A172 (cell line): ENCODE measurements at places on chromosomes 7 and 10. TPM values are rescaled to one million over a fixed set of nuclear protein-coding genes. Genes with fewer than 3 reads are reported as not detected.

DNA sequence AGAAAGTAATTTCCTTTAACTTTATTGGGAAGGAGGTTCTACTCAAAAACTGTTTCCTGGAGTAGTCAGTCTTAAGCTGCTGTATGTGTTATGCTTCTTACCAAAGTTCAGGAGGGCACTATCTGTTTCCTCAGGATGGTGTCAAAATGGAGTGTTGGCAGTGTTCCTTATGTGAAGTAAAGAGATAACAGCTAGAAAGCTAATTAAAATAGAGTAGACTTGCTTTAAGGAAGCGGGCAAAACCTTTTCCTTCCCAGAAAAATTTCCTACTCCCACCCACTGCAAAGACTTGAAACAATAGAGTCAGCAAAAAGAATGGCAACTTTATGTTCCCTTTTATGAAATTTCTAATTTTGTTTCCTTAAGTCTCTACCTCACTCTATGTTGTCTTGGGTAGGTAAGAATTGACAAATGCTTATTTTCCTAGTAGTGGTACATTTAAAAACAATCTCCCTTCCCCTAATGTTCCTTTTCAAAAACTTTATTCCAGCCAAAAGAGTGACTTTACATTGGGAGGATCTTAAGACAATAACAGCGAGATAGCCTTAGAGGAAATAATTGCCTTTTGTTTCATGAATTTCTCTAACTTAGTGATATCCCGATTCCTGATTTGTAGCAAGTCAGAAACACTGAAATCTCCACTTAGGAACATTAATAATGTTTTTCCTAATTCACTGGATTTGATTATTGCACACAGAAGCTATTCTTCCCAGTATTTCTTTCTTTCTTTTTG lies 26.5 kb upstream of the ENTPD1 start:
- no peak for DNase-seq

DNA sequence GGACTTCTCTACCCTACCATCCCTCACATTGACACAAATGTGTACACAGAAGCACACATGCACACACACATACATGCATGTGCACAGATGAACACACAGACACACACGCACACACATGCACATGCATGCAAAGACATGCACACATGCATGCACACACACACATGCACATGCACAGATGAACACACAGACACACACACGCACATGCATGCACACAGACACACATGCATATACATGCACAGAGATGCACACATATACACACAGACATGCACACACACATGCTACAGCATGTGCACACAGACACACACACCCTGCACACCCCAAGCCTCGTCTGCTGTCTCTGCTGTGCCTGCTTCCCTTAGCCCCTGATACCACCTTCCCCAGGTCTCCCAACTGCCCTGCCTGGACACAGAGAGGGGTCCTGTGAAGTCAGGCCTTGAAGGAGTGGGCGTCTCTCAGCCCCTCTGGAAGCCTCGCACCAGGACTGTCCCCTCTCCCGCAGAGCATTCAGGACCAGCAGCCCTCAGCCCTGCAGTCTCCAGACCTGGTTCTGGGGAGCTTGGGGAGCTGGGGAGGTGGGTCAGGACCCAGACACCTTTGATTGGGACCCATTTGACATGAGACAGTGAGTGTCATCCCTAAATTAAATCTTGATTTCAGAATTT lies 181.8 kb downstream of the DNAJB6 start:
- no peak for DNase-seq

DNA sequence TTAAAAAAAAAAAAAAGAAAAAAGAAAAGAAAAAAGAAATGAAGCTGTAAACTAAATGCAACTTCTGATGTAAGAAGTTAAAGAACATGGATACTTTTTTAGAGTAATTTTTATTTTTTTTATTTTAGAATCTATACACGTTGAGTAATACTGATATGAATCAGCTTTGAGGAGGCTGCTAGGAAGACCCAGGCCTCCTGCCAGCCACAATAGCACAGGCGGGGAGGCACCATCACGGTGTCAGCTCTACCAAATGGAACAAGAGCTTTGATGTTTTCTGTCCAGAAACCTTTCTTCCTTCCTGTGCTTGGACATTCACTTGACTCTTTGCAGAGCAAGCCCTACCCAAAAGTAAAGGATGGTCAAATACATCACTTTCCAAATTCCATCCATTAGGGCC lies 45.3 kb upstream of the EGR2 start:
- DNase-seq: no peak

DNA sequence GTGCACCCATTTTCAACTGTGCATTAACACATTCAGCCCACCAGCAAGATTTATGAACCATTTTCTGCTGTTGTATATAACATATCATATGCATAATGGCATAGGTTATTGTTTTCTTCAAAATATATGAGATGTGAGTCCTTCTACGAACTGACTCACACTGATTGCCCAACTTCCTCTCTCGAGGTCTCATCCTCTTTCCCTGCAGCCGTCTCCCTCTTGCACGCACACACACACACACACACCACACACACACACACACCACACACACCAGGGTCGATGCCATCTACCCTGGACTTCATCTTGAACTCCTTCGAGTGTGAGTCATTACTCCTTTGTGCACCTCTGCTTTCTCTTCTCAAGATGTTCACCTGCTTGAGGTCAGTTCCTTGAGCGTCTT lies 36.7 kb downstream of the EGFR start:
- DNase-seq: no peak

Gene NAT16
- total RNA-seq: 0.93 TPM in 1 of 2 replicates, not detected in the other

Gene SPDYE8
- not detected in 2 replicates for total RNA-seq

GRCh38 chr10:92826061-92826460 lies 22.3 kb upstream of the EXOC6 start:
- no peak for DNase-seq

Gene SPAM1
- not detected in 2 replicates for total RNA-seq

DNA sequence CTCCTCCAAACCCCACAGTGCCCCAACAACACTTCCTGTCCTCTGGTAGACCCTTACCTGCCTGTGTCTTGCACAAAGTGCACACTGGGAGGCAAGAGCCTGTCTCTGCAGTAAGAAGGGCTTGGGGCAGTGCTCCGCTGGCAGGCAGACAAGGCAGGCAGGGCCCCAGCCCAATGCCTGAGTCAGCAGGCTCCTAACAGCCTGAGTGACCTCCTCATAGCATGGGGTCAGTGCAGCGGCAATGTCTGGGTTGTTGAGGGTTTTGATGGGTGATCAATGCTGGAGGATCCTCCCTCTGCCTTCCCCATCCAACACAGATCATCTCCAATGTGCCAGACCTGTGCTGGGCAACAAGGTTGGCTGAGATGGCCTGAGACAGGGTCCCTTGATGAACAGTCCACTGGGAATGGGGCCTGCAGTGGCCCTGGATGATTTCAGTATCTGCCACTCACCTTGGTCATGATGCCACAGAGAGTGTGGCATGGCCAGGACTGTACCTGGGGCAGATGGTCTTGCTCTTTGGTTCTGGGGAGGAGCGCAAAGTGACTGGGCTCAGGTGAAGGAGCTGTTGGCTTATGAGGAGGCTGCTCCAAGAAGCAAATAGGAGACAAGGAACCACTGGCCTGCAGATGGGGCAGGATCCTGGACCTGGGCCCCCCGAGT lies 55.6 kb upstream of the CAMK2B start:
- DNase-seq: no peak

DNA sequence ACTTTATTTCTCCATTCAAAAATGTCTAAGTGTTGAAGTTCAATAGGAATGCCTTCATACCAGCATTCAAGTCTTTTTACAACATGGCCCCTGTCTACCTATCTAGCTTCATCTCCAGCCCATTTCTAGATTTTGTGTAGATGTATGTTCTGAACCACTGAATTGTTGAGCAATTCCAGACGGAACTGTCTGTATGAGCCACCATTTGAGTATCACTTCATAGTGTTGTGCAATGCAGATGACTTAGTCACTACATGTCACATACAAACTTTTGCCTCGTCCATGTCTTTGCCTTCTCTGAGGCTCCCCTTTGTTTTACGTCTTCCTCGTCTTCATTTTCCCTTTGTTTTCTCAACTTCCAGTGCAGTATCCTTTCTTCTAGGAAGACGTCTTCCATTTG lies 118.1 kb downstream of the INHBA start:
- no peak for DNase-seq

- DNase-seq: no peak
These were observed 20.6 kb downstream of the FAM200A start for GRCh38 chr7:99531354-99531765.

DNA sequence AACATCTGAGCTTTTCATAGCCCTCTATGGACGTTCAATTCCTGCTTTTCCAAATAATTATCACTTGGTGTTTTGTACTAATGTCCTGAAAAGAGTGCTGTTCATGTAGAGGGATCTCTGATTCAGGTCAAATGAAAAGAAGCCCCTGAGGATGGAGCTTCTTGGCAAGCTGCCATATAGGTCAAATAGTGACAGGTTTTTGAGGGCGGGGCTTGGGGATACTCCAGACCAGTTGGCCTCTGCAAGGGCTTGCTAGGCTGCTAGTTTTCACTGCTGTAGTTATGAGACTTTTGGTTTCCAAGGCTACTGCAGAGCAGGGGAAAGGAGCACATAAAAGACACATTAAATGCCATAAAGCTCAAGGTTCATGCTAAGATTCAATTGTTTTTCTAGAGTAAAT lies 257.2 kb upstream of the CACNA2D1 start:
- no peak for DNase-seq

DNA sequence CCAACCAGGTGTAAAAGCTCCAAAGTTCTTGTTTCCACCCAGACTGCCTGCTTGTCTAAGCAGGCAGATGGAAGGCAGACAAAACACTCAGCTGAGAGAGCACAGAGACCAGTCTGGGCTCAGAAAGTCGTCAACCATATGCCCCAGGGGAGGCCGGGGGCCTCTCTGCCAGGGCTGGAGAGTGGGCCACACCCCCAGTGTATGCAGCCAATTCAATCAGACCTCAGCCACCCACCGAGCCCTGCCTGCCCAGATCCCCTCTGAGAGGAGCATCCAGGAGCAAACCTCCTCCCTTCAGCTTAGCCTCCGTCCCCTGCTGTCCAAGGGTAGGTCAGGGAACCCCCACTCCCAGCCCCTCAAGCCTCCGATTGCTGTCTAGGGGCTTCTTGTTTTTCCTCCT lies 196.3 kb downstream of the LSM5 start:
- no peak for DNase-seq

DNA sequence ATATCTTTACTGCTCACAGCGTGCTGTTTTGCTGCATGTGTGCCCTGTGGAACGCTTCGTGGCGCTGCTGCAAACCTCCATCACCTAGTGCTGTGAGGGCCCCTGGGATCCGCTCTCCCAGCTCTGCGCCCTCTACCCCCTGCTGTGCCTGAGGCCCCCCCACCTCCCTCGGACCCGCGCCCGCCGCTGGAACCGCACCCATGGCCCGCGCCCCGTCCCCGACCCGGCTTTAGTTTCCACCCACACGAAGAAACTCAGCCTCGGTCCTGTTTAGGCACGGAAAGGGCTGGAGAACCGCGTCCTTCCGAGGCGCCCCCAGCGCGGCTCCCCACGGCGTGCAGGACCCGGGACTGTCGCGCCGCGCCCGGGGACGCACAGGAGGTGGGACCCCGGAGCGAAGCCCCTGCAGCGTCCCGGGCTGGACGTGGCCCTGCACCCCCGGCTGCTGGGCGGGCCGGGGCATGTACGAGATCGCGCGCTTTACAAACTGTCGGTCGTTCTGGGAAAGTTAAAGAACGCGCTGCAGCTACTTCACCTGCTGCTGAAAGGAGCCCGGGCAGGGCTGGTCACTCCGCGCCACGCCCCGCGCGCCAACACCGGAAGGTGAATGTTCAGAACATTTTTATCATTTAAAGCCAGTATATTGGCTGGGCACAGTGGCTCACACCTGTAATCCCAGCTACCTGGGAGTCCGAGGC lies 54.3 kb downstream of the BMS1 start:
- no peak for DNase-seq

DNA sequence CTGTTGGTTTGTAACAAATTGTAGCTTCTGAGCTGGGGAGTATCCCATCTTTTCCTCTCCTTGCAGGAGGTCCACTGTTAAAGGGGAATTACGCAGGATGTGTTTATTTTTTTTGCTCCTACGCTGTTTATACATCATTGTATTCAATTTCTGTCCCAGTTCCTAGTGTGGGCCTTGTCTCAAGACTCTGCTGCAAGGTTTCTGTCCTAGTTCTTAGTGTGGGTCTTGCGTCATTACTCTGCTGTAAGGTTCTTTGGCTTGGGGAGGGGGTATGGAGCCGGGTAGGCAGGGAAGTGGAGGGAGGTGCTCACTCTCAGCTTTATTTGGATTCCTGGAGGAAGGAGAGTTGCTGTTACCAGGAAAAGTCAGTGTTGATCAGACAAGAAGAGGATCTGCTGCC lies 64.0 kb upstream of the TRIM8 start:
- no peak for DNase-seq

DNA sequence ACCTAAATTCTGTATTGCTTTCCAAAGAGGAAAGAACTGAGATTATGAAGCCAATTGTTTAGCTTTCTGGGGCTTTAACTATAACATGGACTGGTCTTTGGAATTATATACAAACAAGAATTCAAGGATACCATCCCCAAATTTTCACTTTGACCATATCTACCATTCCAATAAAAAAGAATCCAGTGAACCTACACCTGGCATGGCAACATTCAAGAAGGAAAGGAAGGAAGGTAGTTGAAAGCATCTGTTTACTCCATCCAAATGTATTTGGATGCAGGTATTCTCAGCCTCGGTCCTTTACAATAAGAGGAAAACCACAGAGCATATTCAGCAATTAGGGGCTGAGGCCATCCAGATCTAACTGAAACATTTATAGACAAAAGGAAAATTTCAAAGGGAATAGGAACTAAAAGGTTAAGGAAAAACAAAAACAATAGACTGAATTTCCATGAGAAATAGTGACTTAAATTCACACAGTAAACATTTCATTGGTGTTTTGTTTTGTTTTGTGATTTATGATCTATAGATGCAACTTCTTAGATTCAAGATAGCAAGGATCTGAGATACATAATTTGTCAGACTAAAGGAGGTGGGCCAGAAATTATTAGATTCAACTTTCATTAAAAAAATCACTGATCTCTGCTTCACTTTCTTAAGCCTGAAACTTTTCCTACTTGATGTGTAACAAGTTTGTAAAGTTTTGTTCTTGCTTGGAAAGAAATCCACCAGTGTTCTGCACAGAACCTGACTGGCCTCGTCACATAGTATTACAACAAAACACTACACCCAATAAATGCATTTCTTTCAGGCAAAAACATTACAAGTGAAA lies 12.7 kb downstream of the SKIDA1 start:
- DNase-seq: no peak
